ENCODE measurements at places on chromosomes 5 and 9.

DNA sequence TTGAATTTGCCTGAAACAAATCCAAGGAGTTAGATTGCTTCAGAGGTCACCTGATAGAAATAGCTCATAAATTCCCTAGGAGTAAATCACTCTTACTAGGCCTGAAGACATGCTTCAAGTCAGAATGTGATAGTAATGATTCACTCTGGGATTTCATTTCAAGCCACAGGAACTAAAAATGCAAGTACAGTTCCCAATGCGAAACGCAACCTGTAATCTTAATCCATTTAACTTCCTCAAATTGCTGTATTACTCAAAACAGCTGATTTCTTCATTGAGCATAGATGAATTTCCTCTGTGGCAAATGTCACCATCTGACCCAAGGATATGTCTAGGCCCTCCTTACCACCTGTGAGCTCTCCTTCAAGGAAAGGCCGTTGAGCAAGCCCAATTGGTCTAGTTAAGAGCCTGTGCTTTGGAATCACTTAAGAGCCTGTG, 32.1 kb upstream of the IL6ST start:
- DNase-seq = no peak

DNA sequence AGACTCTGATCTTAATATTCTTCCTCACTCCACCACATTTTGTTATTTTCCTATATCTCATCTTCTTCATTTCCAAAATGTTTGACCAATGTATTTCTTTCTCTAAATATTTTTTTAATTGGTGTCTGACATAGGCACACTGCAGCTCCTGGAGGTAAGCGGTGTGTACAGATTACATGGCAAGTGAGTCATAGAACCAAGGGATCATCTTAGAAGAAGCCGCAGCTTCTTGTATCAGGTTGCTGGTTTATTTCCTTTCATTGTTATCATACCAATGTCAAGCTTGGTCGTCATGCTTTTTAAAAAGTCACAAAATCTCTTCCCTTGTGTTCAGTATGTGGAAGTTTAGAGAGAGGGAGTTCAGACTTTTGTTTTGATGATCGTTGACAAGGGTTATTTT, 526.1 kb upstream of the CDH18 start:
- no peak for DNase-seq

- no peak for DNase-seq
Measured at GRCh38 chr5:59842999-59843398, 50.5 kb downstream of the PDE4D start.

DNA sequence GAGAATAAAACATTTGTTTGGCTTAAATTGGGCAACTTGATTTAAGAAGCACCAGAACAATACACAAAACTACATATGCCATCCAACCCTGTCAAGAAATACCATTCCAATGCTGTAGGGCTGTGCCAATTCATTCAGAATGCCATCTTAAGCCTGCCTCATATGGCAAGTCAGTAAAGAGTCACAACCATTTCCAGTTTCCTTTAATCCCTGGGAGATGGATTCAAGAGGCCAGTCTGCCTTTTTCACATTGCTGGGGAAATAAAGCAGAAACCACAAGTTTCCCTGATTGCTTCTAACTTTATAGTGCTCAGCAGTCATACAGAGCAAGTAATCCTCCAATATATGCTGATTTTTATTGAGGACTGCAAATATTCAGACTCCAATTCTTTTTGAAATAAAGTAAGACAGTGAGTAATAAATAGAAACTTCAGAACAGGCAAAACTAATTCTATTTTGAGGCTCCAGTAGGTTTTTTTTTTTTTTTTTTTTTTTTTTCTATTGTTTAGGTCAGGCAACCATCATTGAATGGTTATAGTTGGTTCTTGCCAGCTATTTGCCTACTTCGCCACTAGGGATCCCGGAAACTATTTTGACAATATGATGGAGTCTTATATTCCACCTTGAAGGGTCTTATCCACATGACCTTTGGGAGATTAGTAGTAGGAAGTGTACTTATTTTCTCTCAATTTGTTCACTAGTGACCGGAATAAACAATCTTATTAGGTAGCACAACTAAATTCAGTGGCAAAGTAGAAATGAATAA, 400.9 kb upstream of the MEF2C start:
- no peak for DNase-seq

DNA sequence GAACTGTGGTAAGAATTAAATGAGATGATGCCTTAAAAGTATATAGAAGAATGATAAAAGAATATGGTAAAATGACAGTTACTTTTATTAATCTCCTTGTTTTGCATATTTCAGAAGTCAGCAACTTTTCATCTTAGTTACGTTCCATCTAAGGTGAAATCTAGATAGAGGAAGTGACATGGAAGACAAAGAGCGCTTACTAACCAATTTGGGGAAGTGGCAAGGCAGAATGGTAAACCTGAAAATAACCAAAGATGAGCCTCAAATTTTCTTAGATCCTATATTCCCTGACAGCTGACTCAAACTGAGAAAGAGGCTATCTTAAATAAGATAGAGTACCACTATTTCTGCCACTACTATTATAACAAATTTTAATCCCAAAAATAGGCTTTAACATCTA, 52.5 kb downstream of the FGF10 start:
- DNase-seq = no peak

- peak; percentile 43 for DNase-seq
Measured at GRCh38 chr5:107393851-107394250, 276.9 kb downstream of the EFNA5 start.

GRCh38 chr9:3471883-3472282, 53.9 kb downstream of the RFX3 start:
- DNase-seq = no peak

GRCh38 chr5:95172659-95173058, 112.2 kb downstream of the MCTP1 start:
- DNase-seq = no peak

GRCh38 chr9:119662329-119662728, 293.1 kb upstream of the BRINP1 start:
- DNase-seq = no peak

- no peak for DNase-seq
Measured at GRCh38 chr5:107486489-107486888, 184.2 kb downstream of the EFNA5 start.

GRCh38 chr9:129773262-129774048, 20.6 kb upstream of the PTGES start:
- DNase-seq = no peak

DNA sequence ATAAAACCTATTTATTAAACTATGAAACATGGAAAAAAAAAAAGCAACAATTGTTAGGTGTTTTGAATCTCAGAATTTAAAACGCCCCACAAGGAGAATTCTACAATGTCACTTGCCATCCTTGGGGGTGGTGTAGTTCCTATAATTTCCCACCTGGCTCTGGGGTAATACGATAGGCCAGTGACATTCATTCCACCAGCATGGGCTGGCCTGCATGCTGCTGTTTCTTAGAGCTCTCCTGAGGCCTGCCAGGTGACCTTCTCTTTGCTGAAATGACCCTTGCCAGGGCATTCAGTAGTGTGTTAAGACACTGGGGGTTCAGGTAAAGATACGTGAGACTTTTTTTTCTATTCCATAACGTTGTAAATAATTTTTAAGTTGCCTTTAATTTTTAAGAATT, 10.0 kb upstream of the ARHGEF28 start:
- no peak for DNase-seq

DNA sequence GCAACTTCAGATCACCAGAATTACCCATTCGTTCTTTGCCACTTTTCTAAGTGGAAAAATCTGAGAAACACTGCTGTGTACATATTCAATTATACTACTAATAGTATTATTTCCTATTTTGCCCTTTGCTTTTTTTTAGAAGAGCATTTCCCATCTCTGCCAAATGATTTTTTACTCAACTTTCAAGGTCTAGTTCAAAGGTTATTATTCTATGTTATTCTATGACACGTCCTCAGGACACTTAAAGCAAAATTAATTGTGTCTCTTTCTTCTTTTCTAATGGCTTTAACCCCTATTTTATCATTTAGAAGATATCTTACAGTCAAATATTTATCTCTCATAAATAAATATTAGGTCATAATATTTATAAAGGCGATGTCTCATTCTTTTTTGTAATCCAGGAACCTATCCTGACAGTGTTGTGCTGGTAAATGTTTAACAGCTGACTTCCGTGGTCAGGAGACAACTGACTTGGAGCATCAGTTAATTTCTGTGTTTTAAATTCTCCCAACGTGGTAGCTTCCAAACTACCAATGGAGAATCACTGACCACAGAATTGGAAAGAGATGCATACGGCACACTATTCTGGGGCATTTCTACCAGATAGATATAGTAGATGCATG, 375.2 kb downstream of the ARRDC3 start:
- no peak for DNase-seq

- no peak for DNase-seq
Measured at GRCh38 chr5:180253036-180253824, 38.7 kb downstream of the MAPK9 start.

DNA sequence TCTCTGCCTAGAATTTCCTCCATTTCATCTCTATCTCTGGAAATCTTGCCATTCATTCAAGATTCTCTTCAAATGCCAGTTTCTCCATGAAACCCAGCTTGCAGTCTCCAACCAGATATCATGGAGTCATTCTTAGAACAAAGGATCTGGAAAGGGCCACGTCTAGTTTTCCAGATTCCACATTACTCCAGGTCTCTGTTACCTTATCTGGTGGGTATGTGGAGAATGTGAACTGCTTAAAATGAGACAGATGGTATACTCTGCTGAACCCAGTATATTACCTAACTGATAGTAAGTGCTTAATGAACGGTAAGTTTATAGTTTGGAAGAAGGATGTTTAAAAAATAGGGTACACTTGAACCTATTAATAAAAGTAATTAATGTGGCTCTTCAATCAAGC, 52.3 kb upstream of the ZSWIM6 start:
- no peak for DNase-seq

DNA sequence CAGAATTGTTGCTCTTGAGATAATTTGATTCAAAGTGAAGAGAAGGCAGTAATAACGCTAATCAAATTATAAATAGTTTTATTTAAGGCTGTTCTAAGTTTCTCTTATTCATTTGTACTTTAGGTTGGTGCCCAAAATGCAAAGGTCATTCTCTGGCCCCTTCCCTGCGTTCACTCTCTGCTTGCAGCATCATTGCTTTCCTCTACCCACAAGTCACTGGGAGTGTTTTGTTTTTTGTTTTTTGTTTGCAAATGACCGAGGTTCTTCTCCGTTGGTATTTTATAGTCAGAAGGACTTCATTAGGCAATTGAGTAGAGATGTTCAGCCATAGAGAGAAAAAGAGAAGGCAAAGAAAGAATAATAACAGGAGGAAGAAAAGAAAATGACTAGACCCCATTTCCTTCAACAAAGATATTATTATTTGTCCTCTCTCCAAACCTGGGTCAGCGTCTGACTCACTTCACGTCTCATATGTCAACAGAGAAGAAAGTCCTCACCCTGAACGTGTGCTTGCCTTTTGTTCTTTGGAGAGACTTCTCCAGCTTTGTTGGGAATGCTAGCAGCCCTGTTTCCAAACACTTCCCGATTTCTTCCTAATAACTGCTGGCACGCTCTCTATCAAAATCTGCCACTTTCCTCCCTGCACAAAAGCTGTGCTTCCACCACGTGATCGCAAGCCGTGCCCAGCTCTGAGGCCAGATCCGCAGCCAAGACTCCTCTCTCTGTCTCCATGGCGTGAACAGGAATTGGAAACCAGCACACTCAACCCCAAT, 119.8 kb downstream of the EBF1 start:
- DNase-seq = peak; percentile 54

DNA sequence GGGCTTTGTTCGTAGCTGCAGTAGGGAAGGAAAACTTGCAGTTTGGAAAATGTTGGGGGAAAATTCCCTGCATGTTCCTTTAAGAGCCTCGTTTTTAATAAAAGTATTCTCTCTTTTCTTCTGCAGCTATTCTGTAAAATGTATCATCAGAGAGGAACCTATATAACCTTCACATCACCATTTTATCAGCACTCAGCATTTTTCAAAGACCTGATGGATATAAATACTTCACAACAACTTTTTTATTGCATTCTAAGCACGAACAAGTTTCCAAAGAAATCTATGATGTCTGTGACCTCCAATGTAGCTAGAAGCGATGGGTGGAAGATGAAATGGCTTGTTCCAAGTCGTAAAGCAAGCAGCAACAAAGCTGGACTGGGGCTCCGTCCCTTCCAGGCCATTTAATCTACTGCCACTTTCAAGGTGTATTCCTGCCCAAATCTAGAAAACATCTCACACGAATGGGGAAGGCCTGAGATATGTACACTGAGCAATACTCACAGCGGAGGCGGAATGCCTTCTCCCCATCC, 84.0 kb downstream of the NSUN2 start:
- no peak for DNase-seq

DNA sequence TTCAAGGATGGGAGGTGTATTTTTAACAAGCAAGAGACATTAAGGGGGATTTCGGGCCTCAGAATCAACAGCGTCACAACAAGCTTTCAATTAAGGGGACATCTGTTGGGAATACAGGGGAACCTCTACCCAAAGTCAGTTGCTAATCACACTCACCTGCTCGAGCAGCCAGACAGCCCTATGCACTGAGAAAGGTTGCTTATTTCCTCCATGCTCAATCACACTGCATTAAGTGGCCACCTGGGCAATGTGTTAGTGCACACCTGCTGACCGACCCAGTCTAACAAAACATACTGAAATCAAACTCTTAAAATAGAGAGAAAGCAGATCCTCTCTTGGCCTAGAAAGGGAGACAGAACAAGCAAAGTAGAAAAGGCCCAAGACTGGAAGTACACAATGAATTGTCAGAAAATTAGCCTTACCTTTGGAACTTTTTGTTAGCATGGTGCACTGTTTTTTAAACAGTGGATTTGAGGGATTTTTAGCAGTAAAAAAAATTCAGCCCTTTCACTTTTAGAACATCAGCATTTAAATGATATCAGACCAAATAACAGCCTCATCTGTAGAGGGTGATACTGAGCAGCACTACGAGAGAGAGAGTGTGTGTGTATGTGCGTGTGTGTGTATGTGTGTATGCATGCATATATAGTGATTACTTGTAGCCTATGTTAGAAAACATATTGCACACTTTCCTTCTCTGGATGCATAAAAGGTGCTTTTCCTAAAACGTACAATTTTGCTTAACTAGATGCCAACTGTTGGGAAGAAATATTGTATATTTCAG, 1118.6 kb upstream of the DMAC1 start:
- peak; percentile 53 for DNase-seq

DNA sequence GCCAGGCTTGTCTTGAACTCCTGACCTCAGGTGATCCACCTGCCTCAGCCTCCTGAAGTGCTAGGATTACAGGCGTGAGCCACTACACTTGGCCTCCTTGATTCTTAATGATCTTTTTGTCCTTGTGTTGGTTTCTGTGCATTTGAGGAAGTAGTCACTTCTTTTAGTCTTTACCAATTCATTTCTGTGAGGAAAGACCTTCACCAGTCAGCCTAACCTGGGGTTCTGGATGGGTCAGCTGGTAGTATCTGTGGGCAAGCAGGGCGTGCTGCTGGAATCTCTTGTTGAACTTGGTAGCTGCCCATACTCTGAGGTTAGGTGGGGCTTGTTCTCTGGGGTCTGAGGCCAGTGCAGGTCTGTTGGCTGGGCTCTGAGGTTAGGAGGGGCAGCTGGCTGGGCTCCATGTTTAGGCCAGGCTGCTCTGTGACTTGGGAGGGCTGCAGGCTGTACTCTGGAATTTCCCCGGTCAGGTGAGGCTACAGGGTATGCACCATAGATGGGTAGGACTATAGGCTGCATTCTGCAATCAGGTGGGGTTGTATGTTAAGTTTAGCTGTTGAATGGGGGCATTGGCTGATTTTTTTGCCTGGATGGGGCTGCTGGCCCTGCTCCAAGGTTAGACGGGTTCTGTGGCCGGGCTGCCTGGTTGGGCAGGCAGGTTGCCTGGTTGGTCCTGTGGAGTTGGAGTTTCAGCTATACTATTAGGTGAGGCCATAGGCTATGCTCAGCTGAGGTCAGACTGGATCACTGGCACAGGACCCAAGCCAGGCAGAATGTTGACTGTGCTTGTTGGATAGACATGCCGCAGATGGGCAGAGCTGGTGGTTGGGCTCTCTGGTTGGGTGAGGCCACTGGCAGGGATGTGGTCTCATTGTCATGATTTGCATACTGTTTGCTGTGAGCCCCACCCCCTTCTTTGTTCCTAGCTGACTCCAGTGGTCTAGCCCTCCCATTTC, 19.2 kb downstream of the UBAP1 start:
- DNase-seq = no peak
